ENCODE measurements at places on chromosomes 13 and 19.
A peak's percentile ranks its signal among the peaks of the same experiment; 100 is the strongest.

DNA sequence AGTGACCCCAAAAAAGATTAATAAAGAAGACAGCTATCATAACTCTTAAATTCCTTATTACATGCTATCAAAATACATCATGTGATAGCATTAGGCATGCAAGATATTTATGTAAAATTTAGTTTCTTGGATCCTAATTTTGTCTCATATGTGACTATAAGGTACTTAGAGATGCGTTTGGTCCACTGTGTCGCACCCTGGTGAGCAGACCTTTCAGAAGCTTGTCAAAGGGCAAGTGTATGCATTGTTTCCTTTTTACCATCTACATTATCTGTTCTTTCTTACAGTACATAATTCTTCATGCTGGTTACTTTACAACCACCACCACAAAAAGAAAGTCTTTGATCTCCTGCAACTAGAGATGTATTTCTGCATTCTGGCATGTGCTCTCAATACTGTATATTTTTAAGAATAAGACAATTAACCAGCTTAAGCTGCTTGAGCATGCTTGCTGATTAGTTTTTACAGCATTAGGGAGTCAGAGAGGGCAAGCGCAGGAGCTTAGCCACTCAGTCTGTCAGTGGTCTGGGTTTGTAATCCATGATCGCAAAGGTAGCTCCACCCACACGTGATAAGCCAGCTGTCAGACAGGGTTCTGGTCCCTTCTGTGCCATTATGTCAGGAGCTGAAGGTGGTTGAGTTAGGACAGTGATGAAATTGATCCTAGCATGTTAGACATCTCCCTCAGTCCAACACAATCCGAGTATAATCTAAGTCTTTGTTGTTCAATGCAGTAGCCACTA, 500.9 kb downstream of the MYO16 start:
- no peak for DNase-seq

DNA sequence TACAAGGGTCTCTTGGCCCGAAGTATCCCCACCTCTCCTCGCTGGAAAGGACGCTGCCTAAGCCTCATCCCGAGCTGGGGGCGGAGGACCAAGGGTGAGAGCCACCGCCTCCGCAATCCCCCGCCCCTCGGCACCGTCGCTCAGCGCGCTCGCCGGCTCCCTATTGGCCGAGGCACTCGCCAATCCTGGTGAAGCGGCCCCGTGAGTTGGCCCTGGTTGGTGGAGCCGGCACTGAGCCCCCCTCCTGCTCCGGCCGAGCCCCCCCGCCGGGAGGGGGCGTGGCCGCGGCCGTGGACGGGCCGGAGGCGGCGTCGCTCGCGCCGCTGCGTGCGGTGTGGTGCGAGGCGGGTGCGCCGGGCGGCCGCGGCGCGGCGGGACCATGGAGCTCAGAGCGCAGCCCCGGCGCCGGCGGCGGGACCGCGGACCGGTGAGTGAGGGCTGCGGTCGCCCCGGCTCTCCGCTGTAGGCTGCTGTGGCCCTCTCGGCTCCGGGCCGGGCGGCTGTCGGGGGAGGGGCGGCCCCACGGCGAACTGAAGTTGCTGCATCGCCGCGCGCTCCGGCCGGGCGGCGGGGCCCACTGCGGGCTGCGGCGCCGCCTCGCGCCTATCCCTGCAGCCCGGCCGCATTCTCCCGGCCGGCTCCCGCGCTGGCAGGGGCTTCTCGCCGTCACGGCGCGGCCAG, at the start of gene WASF3:
Gene WASF3, plus strand, starts transcription at position 291 of the 681 bp plus-strand sequence. CDS start 84,588 bp downstream, outside the sequence.
- DNase-seq, result peak; percentile 46

- no peak for DNase-seq
Observed at GRCh38 chr19:8897106-8897505, 64.9 kb downstream of the MBD3L1 start.

- DNase-seq, result no peak
Observed at GRCh38 chr13:36778083-36778671, 40.8 kb upstream of the RFXAP start.

DNA sequence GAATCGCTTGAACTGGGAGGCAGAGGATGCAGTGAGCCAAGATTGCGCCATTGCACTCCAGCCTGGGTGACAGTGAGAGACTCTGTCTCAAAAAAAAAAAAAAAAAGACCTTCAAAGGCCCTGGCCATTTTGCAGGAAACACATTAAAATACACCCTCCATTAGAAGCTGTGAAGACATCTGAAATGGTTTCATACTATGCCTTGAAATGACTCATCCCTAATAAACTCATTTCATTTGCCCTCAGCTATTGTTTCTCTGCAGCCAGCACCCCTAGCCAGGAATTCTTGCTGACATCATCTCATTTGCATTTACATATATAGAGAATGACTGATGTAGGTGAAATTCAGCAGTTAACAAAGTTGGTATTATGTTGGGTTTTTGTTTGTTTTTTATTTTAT, 8.7 kb downstream of the EML2 start:
- peak; percentile 54 for DNase-seq

GRCh38 chr19:24059563-24060295, 27.3 kb upstream of the ZNF254 start:
- no peak for DNase-seq

GRCh38 chr13:26015271-26016125, 36.3 kb downstream of the SHISA2 start:
- DNase-seq, result no peak

DNA sequence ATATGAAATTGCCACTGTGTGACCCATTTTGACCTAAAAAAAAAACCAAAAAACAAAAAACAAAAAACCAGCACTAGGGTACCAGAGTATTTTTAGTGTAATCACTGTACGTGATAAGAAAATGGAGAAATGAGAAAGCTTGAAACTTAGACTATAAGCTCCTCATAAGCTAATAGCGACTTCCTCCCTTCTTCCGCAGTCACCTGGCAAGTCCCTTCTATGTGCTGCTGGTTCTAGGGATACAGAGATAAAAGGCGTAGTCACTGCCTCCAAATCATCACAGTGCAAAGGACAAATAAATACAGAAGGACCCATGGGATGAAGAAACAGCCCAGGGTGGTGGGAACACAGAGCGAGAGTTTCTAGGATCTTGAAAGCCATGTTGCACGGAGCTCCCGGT, 190.3 kb downstream of the TM9SF2 start:
- DNase-seq, result no peak

- no peak for DNase-seq
Observed at GRCh38 chr13:38409771-38410170, 60.1 kb downstream of the UFM1 start.

- DNase-seq, result no peak
Observed at GRCh38 chr13:55566779-55567178, 1573.9 kb upstream of the PRR20A start.

- DNase-seq, result peak; percentile 76
Observed at GRCh38 chr19:56507446-56508289, at the start of gene ZNF471. TSS of gene ZNF471 (plus strand) at chr19:56507855. CDS start at chr19:56511572, 3,717 bp downstream.

- DNase-seq, result no peak
Observed at GRCh38 chr13:99379856-99380801, 72.9 kb upstream of the GPR183 start.

DNA sequence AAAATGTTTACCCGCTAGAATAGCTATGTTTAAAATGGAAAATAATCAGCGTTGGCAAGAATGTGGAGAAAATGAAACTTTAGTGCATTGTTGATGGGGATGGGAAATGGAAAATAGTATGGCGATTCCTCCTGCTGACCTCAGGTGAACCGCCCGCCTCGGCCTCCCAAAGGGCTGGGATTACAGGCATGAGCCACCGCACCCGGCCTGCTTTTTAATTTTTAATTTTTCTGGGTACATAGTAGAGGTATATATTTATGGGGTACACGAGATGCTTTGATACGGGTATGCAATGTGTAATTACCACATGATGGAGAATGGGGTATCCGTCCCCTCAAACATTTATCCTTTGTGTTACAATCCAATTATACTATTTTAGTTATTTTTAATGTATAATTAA, 7.3 kb upstream of the NLRP8 start:
- no peak for DNase-seq

DNA sequence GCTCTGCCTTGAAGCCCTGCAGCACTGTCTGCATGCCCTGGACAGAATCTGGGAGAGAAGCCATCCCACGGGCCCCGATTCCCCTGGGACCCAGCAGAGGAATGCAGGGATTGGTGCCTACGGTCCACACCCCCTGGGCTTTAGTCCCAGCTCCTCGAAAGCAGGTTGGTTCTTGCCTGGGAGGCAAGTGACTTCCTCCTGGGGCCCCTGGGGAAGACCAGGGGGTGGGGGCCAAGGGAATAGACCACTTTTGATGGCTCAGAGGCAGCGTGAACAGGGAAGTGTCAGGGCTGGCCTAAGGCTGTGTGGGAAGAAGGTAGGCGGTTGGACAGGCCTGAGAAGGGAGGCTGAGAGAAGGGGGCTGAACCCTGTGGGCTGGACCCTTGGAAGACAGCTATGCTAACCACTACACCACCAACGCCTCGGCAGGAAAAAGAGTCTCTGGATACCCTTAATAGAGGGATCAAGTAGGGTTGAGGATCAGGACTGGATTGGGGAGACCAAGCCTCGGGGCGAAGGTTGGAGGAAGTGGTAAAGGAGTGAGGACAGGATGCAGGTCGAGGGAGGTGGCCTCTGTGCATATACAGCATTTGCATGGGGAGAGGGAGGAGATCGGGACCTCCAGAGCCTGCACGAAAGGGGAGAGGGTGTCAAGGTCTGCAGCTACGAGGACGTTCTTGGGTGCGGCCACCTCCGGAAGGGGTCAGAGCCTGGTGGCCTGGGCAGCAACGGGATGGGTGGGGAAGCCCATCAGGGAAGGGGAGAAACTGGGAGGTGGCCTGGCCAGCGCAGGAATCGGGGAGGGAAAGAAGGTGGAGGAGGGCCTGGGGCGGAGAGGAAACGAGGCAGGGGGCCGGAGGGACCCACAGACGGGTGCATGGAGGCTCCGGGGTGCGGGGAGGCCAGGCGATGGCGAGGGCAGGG, 709 bp downstream of the DPP9 start:
- DNase-seq, result peak; percentile 30

DNA sequence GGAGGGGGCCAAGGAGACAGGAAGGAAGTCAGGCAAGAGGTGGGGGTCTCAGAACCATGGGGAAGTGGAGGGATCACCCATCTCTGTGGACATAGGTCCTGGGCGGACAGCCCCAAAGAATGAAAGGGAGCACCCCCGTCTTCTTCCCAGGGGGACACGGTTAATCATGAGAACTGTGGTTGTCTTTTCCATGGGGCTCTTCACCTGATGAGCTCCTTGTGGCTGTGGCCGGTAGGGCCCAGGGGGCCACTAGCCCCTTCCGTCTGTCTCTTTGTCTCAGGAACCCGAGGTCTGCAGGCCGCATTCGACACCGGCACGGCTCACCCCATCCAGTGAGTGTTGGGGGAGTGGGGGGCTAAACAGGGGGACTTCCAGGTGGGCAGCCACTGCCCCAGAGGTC, 8.6 kb downstream of the PLPPR2 start:
- DNase-seq, result no peak

GRCh38 chr19:45816236-45817009, 1.3 kb upstream of the RSPH6A start:
- no peak for DNase-seq

DNA sequence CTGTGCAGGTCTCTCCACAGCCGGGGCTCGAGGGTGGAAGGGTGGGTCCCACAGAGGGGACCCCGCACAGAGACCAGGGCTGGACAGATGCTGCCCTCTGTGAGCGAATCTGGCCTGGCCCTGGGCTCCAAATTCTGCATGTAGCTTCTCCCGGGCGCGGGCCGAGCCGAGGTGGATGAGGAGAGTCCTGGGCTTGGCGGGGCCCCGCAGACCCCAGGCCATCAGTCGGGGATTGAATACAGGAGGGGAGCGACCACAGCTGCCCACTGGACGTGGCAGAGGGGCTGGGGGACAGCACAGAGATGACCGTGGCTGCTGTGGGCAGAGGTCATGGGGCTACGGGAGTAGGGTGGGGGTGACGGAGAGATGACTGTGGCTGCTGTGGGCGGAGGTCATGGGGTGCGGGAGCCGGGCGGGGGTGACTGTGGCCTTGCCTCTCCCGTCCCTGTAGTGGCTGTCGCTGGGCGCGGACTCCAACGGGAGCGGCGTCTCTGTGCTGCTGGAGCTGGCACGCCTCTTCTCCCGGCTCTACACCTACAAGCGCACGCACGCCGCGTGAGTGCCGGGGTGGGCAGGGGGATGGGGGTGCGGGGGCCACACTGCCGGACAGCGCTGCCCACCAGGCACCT, 15.5 kb downstream of the NCLN start:
- no peak for DNase-seq

GRCh38 chr13:25722893-25723292, 328.9 kb downstream of the SHISA2 start:
- DNase-seq, result no peak

Data from activated CD4-positive, alpha-beta T cell treated with anti-CD3 and anti-CD28 coated beads, Interleukin-2, amount 50 U/mL, for 48 hours (primary cell).